ENCODE measurements at places on chromosomes 6 and 20.

- no peak for DNase-seq
These were observed 4.3 kb downstream of the SCUBE3 start for GRCh38 chr6:35218021-35218420.

DNA sequence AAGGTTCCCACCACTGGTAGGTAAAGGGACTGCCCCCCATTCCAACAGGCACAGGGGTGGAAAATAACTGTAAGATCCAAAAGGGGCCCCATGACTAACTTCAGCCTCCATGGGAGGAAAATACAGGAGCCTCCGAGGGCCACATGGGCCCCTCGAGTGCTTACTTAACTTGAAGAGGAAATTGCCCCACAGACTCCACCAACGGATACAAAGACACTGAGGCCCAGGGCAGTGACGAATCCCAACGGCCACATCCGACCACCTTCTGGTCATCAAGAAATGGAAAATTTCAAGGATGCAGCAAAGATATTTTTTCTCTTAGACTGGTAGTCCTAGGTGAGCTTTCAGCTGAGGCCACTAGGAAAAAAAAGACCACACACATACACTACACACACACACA is 116.0 kb upstream of the MRPS10 start:
- DNase-seq = no peak

GRCh38 chr6:99347804-99348203 is 1.7 kb downstream of the FAXC start:
- DNase-seq = no peak

DNA sequence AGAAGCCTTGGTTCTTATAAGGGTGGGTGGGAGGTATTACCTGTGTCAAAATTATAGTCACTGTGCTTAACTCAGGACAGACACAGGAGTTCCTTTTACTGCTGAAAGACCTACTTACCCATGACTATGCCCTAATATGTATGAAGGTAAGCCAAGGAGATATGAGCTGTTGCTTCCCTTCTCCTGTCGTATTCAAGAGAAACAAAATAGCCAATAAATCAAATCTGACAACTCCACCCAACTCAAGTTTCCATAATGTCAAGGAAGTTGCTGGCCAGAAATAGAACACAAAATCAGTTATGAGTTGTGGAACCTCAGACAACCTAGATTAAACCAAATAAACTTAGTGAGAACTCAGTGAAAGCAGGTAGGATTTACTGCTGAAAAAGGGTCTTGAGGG is 25.1 kb downstream of the ZNF133 start:
- DNase-seq = no peak

DNA sequence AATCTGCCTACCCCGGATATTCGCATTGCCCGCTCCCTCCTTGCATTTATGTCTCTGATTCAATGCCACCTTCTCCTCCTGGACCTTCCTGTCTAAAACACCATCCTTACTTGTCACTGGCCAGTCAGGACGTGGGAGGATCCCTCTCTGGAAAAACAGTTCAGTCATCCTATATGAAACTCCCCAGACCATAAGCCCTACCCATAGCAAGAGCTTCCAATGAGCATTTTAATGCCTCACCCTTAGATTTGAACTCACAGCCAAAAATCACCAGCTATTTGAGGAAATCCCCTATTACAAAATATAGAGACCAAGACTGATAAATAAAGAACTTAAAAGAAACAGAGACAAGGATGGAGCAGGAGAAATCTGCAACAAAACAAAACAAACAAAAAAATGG is 86.4 kb downstream of the SHLD1 start:
- DNase-seq = no peak

DNA sequence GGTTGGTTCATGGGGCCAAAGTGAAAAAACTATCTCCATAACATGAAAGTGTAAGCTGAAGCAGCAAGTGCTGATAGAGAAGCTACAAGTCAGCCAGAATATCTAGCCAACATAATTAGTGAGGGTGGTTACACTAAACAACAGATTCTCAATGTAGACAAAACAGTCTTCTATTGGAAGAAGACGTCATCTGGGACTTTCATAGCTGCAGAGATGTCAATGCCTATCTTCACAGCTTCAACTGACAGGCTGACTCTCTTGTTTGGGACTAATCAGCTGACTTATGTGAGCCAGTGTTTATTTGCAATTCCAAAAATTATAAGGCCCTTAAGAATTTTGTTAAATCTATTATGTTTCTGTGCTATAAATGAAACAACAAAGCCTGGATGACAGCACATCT is 63.2 kb downstream of the GMDS start:
- no peak for DNase-seq

GRCh38 chr6:13522656-13523055 is 35.3 kb upstream of the GFOD1 start:
- no peak for DNase-seq

DNA sequence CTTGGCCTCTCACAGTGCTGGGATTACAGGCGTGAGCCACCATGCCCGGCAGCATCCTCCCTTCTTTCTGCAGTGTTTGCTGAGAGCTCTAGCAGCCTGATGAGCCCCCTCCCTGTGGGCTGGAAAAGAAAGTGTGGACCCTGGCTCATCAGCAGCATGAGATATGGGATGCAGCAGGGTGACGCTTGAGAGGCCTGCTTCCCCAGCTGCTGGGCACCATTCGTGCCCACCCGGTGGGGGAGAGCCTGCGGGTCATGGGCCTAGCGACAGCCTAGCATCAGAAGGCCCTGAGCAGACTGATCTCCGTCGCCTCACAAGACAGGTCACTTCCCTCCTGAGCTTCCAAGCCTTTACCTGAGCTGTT is 16.0 kb upstream of the CCDC167 start:
- DNase-seq = no peak

- no peak for DNase-seq
These were observed 143.9 kb upstream of the NOX3 start for GRCh38 chr6:155599561-155599960.

DNA sequence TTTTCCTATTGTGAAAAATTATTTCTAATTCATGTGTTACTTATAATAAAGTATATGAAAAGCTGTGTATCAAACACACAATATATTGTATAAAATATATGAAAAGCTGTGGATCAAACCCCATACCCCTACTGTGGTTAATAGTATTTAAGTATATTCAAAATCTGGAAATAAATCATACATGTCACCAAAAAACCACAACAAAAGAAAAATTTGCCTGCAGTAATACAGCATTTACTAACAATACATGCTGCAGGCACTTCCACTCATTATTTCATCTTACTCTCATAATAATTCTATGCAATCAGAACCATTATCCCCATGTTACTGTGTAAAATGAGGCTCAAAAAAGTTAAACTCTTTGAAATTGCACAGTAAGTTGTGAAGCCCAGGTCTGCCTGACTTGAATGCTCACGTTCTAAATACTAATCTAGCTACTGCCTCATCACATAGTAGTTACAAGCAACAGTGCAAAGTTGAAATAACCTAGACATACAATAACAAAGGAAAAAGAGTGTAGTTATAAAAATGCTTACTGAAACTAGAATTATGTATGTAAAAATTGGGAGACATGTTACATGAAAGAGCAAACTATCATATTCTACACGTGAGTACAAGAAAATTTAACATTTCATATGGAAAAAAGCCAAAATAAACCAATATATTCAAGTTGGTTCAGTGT is 61.7 kb downstream of the FAM217A start:
- no peak for DNase-seq

- DNase-seq = no peak
These were observed 147.0 kb upstream of the STXBP5 start for GRCh38 chr6:147057188-147057587.

DNA sequence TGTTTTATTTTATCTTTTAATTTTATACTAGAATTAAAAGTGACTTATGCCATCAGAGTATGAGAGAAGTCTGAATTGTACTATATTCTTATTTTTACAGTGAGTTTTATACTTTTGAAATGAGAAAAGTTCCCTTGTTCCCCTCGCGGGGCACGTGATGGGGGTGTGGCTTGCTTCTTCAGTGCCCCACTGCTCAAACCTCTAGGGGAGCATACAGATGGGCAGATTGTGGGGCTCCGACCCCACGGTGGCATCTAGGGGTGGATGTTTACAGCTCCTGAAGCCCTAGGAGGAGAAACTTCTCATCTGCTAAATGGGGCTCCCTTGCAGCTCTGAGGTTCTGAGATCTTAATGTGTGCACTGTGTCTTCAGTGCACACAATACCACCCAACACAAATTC is 11.9 kb upstream of the MAS1L start:
- DNase-seq = no peak

DNA sequence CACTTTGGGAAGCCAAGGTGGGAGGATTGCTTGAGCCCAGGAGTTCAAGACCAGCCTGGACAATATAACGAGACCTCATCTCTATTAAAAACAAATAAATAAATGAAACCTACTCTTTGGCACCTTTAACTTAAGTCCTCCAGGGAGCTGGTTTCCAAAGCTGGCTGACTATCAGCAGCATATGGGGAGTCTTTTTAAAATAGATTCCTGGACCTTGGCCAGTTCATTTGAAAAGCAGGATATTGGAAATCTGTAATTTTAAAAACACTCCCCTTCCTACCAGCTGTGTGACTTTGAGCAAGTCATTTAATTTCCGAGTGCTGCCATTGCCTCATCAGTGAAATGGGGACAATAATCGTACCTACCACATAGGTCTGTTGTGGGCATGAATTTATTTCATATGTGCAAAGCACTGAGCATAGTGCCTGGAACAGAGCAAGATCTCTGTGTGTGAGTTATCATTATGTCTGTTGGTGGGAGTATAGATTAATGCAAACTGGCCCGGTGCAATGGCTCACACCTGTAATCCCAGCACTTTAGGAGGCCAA is 40.9 kb upstream of the PTPN1 start:
- no peak for DNase-seq

DNA sequence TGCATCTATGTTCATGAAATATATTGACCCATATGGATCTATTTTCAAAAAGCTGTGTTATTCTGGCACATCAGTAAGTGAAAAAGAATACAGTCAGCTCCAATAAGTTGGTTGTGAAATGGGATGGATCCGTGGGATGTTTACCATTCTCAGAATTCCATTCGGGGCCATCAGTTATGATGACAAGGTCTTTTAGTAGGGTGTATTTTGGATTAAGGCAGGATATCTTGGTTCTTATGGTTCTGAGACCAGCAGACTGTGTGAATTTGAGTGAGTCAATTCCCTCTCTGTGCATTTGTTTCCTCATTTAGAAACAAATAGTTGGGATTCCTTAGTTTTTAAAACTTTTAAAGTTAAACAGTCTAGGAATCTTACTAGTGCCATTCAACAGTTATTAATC is 287.4 kb downstream of the CD109 start:
- no peak for DNase-seq

DNA sequence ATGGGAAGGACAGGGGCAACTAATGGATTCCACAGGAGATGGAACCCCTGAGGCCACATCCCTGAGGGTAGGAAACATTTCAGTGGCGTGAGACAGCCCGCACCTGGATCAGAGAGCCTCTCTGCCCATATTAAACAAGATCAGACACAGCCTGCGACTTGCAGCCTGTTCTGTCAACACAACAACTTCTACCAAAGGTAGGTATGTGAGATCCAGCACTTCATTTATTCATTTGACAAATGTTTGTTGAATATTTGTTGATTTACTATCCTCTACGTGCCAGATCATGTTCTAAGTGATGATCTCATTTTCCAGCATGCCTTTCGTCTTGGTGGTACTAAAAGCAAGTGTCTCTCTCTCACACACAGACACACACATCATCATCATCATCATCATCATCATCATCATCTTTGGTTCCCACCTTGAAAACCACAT is 43.2 kb upstream of the NT5E start:
- DNase-seq = no peak

- DNase-seq = no peak
These were observed 48.3 kb downstream of the AHI1 start for GRCh38 chr6:135449246-135449645.

GRCh38 chr6:100470422-100471120 is 5.8 kb upstream of the SIM1 start:
- no peak for DNase-seq

- peak; percentile 54 for DNase-seq
These were observed 405 bp upstream of the RNF182 start for GRCh38 chr6:13924146-13924948.

GRCh38 chr6:87756858-87757257 is 54.8 kb upstream of the AKIRIN2 start:
- no peak for DNase-seq

DNA sequence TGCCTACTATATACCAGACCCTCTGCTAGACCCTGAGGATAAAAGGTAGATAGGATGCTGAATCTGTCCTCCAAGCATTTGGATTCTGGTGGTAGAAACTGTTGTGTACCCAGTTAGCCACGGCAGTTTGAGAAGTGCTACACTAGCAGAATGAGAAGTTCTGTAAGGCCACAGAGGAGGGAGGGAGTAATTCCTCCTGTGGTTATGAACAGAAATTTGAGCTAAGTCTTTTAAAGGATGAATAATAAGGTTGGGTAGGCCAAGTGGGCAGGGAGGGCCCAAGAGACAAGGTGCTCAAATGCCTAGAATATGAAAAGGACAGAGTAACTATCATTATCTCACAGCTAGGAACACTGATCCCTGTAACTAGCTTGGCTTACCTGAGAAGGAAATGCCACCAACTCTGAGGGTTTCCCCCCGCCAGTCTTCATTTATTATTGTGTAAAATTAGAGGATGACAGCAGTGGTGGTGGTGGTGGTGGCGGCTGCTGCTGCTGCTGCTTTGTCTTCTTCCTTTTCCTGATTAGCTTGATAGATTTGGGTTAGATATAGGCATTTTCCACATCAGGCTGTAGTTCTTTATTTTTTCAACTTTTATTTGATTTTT is 243.3 kb downstream of the PRL start:
- DNase-seq = no peak

DNA sequence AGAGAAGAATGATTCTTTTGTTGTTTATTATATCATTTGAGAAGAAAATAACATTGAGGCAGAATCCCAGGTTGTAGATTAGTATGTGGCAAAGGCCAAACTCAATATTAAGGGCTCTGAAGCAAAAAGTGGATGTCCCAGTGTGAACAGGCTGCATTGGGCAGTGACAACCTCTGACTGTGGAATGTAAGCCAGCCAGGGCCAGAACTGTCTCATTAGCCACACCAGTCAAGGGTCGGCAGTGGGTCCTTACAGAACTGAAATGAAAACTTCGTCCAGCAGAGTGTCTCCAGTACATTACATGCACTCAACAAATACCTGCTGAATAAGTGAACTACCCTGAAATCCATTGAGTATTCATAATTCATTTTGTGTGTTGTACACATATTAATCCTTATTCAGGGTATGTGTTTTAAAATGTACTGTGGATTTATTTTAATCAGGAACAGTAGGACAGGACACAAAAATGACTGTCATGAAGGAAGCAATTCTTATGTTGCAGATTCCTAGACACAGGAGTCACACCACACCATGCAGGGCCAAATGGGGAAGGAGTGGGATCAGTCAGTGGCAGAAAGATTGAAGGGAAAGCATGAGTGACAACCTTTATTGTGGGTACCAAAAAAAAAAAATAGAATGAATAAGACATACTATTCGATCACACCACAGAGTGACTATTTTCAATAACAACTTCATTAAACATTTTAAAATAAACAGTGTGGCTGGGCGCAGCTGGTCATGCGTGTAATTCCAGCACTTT is 64.9 kb upstream of the UTRN start:
- no peak for DNase-seq

DNA sequence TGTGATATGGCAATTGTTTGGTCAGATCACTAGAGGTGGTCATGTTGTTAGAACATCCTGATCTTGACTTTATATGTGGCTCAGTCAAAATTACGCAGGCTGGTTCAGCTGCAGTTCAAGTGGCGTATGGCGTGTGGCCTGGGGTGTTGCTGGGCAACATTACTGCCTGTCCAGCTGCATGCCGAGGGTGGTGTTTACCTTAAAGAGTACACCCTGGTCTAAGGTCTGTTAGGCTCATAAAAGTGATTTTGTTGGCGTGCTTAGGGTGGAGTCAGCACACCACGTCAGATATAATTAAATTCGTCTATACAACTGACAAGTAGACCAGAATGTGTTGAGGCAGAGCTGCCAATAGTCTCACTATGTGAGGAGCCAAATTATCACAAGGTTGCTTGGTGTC is 55.6 kb upstream of the NEDD9 start:
- DNase-seq = no peak

Data from T1000 (cell line).